ENCODE measurements at places on chromosomes 13 and 19.

DNA sequence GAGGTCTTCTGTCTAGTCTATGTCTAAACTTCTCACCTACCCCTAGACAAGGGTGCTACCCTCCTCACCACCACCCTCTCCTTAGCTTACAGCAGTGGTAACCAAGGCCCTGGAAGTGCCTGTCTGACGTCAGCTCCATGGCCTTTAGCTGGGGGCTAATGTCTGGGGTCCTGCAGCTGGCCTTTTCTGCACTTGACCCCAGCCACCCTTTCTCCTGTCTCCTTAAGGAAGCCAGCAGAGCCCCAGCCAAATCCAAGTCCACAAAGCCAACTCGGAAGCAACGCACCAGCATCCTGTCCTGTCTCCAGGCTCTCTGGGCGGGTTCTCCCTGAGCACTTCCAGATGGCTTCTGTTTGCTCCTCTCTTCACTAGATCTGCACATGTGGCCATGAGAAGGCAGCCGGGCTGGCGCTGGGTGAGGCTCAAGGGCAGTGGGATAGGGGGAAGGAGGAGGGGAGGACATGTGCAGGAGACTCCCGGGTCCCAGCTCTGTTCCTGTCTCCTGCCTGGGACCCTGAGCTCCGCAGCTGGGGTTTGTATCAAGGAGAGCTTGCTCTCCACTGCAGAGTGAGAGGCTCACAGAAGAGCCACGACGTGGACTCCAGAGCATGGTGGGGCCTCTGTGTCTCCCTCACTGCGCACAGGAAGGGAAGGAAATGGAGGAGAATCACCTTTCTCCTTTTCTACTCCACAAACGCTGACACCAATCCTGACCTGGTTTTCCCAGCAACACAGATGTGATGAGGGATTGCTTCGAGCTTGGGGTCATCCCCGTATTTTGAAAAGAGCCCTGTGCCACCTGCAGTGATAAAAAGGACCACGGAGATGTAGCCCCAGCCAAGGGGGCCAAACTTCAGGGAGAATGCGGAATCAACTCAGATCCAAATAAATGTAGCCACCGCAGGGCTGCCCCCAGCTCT lies 204.2 kb downstream of the USP12 start:
- DNase-seq, result peak; percentile 6

DNA sequence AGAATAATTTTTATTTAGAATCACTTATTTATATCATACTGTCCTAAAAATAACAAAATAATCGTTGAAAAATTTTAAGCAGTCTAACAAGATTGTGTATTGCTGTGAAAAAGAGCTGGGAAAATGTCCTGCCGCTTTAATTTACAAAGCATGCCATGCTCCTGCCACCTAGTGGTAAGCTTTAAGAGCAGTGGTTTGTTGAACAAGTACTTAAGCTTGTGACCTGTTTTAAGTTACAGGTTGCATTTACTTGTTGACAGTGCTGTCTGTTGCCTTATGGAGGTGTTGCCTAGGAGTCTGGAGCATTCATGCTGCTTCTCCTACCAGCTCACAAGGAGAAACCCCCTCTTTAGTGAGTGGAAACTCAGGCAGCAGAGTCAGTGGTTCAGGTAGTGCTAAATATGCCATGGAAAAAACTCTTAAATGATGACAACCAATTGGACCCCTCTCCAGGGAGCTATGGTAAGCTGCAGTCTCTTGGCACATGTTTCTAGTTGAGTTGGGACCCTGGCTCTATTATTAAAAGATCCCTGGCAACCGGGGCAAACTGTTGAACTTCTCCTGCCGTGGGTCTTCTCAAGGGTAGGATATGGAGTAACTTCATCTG lies 68.4 kb downstream of the SPATA13 start:
- peak; percentile 14 for DNase-seq

- DNase-seq, result no peak
Measured at GRCh38 chr13:50671497-50671850, 172.0 kb downstream of the DLEU7 start.

- no peak for DNase-seq
Measured at GRCh38 chr13:54953786-54954185, 1925.2 kb downstream of the OLFM4 start.

DNA sequence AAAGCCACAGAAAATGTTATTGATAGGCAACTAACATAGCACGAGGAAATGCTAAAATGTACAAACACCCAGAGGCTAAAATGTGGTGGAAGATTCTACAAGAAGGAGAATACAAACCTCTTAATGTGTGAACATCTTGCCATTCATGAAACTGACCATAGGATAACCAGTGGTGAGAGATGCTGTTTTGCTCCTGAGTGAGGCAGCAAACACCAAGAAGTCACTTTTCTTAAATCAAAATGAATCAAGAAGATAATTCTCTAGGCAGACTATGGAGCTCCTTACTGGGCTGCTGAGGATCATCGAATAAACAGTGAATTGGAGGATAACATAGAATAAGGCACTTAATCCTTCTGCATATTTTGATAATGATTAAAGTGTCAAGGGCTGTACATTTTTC lies 375.4 kb upstream of the SLITRK6 start:
- DNase-seq, result no peak
